T-cell (primary cell): ENCODE measurements at places on chromosomes 6 and 20.

GRCh38 chr6:90144396-90144795 is 152.2 kb downstream of the BACH2 start:
- DNase-seq, result no peak

DNA sequence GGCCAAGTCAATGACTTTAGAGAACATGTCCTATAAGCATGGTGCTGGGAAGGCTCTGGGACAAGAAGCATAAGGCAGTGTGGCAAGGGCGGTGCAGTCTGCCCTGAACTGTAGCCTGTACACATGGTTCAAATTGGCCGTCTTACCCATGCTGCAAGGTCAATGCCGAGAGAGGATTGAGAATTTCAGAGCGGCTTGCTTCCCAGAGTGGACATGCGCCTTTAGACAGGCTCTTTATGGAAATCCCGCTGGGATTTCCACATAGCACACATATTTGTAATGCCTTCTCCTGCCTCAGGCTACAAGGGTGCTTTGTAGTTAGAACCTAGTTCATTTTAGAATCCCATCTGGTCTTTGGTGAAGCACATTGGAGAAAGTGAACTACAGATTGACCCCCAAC is 36.1 kb upstream of the CEP162 start:
- no peak for DNase-seq

DNA sequence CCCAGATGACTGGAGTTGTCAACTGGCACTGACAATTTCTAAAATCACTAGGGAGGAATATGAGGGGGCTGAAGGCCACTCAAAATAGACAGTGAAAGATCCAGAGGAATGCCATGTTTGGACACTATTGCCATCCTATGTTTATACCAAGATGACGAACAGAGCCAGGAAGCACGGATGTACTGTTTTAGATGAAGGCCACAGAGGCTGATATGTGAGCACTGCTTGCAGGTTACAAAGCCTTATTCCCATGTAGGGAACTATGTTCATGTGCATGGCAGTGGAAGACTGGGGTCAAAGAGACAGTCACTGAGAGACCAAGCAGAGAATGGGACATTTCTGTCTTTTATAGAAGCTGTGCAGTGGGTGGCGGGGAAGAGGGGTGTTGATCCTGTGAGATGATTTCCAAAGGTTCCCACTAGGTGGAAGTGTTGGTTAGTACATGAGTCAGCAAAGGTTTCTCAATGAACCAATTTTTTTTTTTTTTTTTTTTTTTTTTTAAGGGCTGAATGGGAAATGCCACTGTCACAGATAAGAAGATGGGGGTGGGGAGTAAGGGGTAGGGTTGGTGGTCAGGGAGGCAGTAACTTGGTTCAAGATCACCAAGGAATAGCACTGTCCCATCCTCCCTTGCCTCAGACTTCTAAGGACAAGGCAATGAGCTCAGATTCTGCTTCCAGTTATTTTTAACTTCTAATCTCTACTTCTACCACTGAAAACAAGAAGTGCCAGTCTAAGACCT is 46.7 kb upstream of the MOCS1 start:
- no peak for DNase-seq

- DNase-seq, result no peak
Measured at GRCh38 chr6:98724537-98724936, 109.8 kb upstream of the POU3F2 start.

- no peak for DNase-seq
Measured at GRCh38 chr6:84785671-84786070, 21.3 kb upstream of the TBX18 start.

- no peak for DNase-seq
Measured at GRCh38 chr20:63709149-63709527, 1.3 kb downstream of the ZGPAT start.

DNA sequence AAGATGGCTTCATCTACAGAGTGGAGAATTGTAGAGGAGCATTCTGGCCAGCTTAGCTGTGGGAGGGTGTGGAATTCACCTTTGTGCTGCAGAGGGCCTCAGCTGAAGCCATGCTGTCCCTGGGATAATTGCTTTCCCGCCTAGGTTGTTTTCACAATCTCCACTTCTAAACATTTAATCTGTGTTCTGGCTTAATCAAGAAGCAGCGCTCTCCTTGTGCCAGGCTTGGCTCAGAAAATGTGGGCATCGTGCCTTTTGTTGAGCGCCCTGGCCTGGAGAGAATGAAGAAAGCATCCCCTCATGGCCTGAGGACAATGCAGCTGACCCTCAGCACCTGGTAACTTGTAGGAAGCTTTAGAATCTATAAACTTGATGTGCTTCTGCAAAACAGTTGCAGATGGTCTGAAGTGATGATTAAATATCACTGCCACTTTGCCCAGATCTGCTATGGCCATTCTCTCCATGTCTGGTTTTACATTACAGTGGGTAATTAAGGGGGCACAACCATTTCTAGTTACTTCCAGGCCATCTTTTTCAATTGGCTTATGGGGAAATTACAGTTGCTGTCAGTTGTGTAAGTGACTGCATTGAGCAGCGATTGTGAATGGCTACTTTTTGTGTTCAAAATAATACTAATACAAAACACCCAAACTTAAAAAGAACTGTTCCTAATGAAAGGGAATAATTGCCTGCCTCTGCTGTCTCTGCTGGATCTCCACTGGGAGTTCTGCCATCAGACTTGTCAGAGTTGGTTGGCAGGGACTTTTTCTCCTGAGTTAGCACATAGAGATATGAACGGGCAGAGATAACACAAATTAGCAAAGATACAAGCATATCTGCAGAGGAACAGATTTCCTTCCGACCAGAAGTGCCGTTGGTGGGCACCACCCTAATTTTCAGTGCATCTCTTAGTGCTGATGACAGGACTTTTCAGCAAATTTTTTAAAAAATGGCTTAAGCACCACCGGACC is 18.4 kb downstream of the CTNNBL1 start:
- no peak for DNase-seq
